ENCODE measurements at places on chromosomes 12 and 14.

GRCh38 chr12:110203546-110203945, 77.5 kb upstream of the ATP2A2 start:
- no peak for DNase-seq

GRCh38 chr12:101671833-101672232, 25.6 kb upstream of the CHPT1 start:
- DNase-seq = no peak

DNA sequence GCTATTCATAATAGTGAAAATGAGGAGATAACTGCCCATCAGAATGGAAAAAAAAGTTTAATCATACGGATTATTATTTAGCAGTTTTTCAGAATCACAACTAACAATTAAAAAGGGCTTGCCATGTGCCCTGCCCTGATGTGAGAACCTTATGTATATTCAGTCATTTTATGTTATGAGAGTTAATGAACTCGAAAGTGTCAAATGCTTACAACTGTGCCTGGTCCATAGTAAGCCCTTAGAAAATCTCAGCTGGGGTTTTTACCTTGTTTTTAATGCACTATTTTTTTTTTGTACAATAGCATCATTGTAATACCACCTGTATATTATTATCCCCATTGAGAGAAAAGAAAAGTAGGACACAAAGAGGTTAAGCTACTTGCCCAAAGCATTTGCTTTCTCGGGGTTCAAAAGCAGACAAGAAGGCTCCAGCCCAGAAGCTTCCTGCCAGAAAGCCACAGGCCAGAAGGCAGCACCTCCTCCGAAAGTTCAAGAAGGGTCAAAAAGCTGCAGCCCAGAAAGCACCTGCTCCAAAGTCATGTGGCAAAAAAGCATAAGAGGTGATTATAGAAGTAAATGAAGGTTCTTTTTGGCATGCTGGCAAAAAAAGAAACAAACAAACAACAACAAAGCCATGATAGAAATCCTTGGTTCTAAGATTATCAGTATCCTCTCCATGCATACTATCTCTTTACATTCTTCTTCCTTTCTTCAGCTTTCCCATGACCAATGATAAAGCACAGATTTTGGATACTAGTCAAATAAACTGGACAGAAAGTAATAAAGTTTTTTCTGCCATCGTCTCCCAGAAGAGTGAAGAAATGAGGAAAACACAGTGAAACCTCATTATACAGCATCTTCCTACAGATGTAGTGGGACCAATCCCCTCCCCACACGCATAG, 59.1 kb upstream of the NAP1L1 start:
- DNase-seq = no peak

DNA sequence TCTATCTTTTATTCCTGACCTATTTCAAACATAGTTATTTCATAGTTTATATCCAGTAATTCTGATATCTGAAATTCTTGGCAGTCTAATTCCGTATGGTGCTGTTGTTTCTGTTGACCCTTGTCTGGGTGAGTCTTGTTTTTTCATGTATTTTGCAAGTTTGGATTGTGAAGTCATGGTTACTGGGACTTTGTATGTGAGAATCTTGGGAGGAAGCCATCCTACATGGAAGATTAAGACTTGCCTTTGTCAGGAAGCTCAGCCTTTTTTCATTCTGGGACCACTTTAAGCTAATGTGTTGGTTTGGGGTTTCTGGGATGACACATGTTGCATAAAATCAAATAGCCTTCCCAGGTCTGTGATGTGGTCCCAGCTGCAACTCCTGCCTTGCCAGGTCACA, 191.6 kb upstream of the E2F7 start:
- DNase-seq = no peak

GRCh38 chr12:104547235-104547634, 90.5 kb downstream of the CHST11 start:
- no peak for DNase-seq

DNA sequence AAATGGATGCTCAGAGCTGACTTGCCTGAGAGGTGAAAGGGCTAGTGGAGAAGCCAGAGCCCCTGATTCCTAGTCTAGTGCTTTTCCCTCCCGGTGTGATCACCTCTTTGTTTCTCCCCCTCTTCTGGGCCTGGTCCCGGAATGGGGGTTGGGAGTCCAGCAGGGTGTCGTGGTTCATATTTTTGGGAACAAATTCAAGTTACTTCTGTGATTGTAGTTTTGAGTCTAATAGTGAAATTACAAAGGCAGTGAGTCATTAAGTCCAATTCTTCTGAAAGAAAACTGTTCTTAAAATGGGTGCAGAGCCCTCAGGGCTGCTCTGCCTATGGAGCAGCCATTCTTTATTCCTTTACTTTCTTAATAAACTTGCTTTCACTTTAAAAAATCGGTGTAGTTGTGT, 7.6 kb downstream of the SUSD6 start:
- no peak for DNase-seq

DNA sequence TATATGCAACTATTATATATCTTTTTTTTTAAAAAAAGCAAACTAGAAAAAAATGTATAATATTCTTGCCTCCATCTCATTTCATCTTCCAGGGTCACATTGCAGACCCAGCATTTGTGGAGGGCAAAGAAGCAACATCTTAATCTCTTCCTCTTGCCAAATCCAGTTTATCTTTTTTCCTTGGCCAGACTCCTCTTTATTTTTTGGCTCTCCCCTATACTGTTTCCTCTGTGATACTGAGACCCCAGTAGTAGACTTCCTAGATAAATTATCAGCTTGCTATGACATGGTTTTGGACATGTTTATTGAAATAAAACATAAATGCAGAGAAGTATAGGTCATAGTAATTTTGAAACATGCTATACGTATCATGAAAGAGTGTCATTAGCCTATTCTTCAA, 303.8 kb upstream of the DDHD1 start:
- DNase-seq = no peak

- peak; percentile 57 for DNase-seq
These were observed 105.0 kb upstream of the PRB2 start for GRCh38 chr12:11500188-11500860.

- DNase-seq = no peak
These were observed 557.0 kb downstream of the SLC6A15 start for GRCh38 chr12:84355561-84355960.

DNA sequence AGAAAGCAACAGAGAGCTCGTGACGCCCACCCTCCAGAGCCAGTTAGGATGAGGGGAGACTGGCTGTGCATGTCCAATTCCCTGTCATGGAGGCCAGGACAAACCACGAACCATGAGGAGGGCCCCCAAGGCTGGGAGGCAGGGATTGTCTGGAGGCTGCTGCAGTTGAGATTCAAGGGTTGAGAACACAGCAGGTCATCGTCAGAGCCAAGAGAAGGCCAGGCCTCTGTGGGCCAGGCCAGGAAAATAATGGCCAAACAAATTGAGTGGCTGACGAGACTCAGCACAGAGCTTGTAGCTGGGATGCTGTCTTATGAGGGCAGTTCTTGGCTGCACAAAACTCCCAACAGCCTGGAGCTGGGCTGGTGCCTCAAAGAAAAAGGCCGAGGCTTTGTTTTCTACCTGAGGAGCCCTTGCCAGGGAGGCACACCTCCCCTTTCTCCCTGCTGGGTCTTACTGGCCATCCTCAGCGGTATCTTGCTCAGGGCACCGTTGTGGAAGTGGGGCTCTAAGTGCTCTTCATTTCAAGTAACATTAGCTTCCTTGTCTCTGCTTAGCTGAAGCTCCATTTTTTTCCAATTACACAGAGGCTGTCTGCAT, 665.9 kb downstream of the BCL11B start:
- no peak for DNase-seq

DNA sequence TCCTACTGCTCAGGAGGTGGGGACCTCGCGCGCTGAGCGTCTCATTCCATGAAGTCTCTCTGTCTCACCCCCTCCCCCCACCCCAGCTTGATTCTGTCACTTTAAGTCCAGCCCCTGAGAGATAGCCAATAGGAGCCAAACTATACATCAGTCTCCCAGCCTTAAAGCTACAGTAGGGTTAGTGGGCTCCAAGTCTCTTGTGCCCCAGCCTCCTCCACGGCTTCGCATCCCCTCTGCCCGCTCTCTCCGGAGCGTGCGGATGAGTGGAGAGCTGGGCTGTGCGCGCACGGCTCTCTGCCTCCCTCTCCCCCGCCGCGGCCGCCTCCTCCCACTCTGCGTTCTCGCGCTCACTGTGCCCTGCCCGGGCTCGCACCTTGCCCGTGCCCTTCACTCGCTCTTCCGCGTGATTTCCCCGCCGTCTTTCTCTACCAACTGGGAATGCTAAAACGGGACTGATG, at the start of gene ESRRB:
TSS of gene ESRRB (plus strand) at position 191 of the 458 bp plus-strand sequence. CDS start at position 456, 265 bp downstream.
- DNase-seq = peak; percentile 32

DNA sequence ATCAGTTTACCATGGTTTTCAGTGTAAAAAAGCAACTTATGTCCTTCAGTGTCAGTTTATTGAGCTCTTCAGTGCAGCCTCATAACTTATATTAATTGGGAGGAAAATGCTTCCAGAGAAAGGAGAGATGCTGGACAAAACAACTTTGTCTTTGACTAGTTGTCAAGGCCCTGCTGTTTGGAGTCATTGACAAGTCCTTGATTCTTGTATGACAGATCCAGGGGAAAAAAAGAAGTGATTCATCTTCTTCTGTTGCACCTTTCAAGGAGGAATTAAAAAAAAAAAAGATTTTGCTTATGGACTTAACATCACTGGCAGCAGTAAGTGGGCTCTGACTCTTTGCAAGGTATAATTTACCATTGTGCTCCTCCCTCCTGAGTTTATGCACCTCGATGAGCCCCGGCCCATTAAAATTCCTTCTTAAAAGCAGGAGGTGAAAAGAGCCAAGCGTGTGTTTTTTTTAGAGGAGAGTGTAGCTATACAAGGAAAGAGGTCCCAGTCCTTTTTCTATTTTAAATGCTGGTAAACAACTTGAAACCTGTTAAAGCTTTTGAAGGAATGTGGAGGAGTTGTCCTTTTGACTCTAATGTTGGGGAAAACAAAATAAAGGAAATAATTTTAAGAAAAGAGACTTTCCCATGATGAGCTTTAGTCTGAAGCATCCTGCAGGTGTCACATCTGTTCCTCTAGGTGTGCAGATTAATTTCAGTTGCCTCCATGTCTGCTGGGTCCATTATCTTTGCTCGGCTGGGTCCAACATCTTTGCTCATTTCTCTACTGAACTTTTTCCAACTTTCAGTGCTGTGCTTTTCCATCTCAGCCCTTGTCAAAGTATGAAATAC, 431.6 kb downstream of the RAD51B start:
- no peak for DNase-seq

GRCh38 chr12:126569706-126570105, 1504.5 kb downstream of the AACS start:
- no peak for DNase-seq

DNA sequence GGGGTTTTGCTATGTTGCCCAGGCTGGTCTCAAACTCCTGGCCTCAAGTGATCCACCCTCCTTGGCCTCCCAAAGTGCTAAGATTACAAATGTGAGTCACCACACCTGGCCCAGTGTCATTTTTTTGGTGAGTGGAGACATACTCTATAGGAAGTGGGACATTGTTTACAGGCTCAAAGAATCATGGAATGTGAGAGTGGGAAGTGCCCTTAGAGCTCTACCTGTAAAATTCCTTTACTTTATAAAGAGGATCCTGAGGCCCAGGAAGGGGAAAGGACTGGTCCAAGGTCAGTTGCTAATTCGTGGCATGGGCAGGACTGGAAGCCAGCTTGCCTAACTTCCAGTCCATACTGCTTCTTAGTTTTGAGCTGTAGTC, 8.7 kb upstream of the ADCK1 start:
- DNase-seq = no peak

DNA sequence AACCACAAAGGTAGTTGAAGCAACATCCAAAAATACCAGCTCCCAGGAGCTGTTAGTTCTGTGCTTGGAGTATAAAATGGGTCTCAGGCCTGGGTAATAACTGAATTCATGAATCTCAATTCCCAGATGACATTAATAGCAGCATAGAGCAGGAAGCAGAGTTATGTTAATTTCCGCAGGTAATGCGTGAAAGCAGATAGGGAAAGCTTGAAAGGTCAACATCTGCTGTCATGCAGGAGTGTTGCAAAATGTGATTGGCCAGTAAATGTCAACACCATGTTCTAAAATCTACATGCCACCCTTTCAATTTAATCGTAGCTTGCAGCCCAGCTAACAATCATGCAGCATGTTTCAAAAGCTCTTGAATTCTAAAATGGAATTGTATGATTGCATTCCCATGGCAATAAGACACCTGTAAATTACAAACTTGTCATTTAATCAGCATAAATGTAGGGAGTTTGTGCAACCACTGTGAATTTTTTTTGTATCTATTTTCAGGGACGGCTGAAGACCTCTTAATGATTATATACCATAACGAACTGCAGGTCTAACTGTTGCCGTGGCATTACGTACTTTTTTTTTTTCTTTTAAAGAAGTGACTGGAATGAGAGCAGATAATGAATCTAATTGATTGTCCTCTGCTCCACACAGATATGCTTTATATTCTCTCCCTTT, 635.8 kb upstream of the FOXG1 start:
- no peak for DNase-seq

DNA sequence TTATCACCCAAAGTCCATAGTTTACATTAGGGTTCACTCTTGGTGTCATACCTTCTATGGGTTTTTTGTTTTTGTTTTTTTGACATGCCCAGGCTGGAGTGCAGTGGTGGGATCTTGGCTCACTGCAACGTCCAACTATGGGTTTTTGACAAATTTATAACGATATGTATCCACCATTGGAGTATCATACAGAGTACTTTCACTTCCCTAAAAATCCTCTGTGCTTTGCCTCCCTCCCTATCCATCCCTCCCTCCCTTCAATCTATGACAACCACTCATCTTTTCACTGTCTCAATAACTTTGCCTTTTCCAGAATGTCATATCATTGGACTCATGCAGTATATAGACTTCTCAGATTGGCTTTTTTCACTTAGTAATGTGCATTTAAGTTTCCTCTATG, 139.0 kb upstream of the CCDC198 start:
- no peak for DNase-seq

DNA sequence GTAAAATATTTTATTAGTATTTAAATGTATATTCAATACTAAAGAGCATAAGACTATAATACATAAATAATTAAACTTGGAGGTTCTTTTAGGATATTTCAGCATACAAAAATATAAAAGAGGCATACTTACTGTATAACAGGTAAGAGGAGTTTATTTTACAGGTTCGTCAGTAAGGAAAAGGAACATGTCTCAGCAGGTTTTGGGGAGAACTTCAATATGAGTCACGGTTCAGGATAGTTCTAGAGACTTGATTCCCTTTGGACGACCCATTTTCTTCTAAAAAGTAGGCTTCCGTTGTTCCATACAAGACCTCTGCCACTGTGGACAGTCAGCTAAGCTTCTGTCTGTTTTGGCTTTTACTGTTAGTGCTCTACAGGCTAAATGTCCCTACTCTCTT, 181.1 kb downstream of the ALX1 start:
- no peak for DNase-seq

GRCh38 chr14:105861985-105862465, 335.6 kb downstream of the TMEM121 start:
- DNase-seq = no peak

GRCh38 chr12:66662729-66663128, 16.1 kb downstream of the GRIP1 start:
- DNase-seq = no peak

- no peak for DNase-seq
These were observed 112.5 kb downstream of the MED13L start for GRCh38 chr12:116165036-116165425.

- no peak for DNase-seq
These were observed 236.1 kb upstream of the NPAS3 start for GRCh38 chr14:32702562-32702961.

- DNase-seq = no peak
These were observed 91.9 kb downstream of the LGMN start for GRCh38 chr14:92656306-92657081.
